ENCODE measurements at places on chromosomes 7 and 10.

DNA sequence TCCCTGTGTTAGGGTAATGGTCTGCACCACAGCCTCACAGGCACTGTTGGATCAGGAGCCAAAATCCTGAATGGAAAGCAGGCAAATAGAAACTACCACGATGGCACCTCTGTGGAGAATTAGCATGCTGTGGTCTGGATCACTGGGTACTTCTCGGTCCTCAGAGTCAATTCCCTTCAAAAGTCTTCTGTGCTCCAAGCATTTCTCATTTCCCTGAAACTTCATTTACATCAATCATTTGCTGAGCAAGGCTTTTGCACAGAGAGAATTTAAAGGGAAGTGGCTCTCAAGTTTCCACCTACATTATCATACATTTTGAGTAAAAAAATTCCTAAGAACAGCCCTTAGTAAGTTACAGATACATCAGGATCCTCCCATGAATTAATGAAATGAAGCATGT, 293.9 kb upstream of the NPSR1 start:
- DNase-seq: no peak

GRCh38 chr10:126302826-126303665, 85.2 kb downstream of the ADAM12 start:
- DNase-seq: no peak

GRCh38 chr10:78407009-78407711, 373.5 kb downstream of the RPS24 start:
- peak; percentile 12 for DNase-seq

DNA sequence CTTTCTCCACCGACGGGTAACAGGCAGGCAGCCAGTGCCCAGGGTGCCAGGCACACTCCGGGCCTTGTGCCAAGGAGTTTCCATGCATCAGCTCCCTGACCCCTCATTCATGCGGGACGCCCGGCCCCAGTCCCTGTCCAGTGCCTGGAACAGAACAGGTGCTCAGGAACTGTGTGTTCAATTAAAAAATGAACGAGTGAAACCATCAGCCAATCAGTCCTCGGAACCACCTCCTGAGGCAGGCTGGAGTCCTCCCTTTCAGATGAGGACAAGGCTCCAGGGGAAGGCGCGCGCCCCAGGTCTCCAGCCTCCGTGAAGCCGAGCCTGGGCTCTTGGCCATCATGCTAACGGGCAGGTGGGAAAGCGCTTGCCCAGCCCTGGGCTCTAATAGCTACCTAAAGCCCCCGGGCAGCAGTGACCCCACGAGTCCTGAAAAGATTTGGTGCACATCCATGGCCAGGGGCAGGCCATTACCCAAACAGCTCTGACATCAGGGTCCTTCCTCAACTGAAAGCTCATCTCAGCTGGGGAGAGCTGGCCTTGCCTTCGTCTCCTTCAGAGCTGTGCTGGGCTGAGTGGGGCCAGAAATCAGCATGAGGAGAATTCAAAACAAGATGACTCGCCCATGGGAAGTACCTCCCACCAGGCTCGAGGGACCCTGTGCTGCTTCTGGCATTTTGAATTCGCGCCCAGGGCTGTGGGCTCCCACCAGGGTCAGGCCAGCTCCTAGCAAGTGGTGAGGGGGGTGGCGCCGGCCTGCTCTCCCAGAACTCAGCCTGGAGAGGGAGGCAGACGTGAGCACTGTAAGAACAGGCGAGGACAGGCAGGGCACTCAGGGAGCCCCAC, 200.5 kb downstream of the MAD1L1 start:
- no peak for DNase-seq

GRCh38 chr7:54860003-54860775, 101.2 kb upstream of the SEC61G start:
- no peak for DNase-seq

DNA sequence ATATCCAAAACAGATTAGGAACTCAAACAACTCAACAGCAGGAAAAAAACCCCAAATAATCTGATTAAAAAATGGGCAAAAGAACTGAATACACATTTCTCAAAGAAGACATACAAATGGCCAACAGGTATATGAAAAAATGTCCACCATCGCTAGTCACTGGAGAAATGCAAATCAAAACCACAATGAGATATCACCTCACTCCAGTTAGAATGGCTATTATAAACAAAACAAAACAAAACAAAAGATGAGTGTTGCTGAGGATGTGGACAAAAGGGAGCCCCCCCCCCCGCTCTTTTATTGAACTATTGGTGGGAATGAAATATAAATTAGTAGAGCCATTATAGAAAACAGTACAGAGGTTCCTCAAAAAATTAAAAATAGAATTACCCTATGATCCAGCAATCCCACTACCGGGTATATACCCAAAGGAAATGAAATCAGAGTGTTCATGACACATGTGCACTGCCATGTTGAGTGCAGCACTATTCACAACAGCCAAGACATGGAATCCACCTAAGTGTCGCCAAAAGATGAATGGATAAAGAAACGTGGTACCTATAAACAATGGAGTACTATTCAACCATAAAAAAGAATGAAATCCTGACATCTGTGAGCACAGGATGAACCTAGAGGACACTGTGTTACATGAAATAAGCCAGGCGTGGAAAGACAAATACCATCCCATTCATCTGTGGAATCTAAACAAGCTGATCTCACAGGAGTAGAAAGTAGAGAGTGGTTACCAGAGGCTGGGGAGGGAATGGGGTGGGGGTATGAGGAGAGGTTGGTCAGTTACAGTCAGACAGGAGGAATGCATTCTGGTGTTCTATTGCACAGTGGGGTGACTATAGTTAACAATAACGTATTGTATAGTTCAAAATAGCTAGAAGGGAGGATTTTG, 78.1 kb upstream of the RHEB start:
- no peak for DNase-seq

DNA sequence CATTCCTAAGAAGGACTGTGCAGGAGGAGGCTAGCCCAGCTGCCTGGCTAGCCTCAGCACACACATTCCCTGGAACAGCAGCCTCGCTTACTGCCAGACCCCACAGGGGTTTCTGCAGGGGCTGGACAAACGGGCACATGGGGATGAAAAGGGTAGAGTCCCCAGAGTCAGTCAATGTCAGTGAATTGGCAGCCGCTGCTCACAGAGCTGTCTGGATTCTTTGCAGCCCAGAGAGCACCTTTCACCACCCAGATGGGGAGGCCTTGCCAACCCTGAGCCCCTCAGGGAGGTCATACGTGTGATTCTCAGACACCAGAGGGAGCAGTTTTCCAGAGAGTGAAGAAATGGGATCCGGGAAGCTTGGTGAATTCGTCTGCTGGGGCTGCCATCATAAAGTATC, 143.3 kb downstream of the KCNMA1 start:
- DNase-seq: no peak

DNA sequence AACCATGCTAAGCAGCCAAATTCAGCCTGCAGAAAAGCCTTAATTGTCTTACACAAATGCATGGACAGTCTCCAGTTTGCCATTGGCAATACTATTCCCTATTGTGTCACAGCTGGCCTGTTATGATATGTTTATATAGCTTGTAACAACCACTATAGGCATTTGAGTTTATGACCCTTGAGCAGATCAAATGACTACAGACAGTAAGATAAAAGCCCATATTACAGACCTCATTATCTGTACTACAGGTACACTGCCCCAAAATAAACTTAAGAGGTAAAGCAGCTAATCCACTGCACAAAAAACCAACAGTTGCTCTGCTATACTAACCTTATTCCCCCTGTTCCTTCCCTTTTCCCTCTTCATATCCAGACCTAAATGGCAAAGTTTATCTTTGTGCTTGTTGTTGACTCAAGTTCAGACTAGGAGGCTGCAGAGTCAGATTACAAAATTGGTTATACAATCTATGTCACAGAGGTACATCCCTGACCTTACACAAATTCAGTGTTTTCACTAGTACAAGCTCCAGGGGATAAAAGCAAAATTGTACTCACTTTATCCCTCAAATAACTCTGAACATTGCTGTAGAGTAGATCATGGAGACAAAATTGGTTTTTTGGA, 218.4 kb downstream of the GRM8 start:
- no peak for DNase-seq

- DNase-seq: no peak
These were observed 79.6 kb downstream of the INSIG1 start for GRCh38 chr7:155377071-155377837.

DNA sequence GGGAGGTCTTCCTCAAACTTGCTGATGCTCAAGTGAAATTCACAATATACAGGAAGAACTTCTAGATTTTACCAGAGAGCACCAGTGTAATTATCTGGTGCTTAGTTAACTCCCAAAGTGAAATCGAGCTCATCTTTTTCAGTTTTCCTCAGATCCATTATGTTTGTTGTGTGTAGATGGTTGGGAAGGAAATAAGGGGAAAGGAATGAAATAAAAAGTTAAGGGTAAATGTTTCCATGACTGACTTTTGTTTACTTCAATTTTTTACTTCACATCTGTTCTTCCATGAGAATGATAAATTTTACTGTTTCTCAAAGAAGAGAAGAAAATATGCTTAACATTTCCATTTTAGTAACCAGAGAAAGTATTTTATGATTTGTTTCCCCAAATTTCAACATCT, 21.3 kb downstream of the FAM107B start:
- no peak for DNase-seq

DNA sequence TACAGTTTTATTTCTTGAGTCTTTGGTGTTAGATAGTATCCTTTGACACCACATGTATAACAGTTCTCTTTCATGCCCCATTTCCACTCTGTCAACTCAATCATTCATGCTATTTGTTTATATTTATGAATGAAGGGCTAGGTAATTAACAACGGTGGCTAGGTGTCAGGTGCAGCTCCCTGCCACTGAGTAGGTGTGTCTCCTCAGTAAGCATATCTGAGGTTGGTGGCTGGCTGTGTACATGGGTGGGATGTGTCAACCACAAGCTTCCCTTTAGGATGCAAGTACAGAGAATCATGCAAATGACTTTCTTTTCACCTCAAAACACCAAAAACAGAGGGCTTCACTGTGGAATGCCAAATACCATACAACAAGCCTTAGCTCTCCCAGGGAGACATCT, 83.4 kb downstream of the ZNF365 start:
- no peak for DNase-seq

- DNase-seq: no peak
These were observed 71.0 kb downstream of the NRP1 start for GRCh38 chr10:33263453-33263852.

GRCh38 chr10:126384269-126384873, 3.9 kb downstream of the ADAM12 start:
- no peak for DNase-seq

DNA sequence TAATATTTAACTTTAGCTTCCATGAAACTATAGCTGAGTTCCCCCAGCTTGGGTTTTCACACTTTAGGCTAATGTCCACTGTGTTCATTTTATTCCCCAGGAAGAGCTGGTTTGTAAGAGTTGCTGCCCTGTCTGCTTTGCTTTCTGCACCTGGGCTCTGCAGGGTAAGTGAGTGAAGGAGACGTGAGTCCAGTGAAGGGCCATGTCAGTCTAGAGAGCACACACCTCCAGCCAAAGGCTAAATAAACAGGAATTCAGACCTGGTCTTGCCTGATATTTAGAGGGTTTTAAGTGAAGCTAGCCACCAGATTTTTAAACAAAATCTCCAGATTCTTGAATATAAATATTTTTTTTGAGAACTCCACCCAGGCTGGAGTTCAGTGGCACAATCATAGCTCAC, 24.5 kb upstream of the FZD1 start:
- no peak for DNase-seq

- peak; percentile 27 for DNase-seq
These were observed 3.1 kb downstream of the PCOLCE start for GRCh38 chr7:100604976-100605911.

GRCh38 chr10:87658858-87659555, 671 bp upstream of the PAPSS2 start:
- DNase-seq: no peak

DNA sequence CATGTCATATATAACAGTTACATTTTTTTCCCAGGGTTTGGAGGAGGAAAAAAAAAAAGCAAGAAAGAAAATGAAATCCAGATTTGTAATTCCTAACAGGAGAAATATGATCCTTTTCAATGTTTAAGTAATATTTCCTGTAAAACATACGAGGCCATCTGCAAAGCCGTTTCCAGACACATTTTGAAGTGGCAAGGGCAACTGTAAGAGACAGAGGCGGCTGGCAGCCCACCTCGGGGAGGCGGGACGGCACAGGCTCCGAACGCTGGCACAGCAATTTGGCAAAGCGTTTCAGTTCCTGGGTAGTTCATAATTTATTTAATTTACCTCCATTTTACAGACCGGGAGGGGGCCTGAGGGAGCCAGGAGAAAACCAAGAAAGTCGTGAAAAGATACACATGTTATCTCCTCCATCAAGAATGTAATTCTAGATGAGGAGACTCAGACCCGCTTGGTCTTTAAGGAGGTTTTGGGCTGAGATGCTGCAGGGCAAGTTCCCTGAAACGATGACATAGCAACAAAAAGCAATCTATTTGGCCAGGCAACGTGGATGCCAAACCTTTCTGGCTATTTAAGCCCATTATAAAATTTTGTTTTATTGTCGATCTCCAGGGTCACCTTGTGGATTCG, 448.5 kb upstream of the MKI67 start:
- DNase-seq: no peak

- no peak for DNase-seq
These were observed 2.4 kb downstream of the RASGEF1A start for GRCh38 chr10:43264344-43264964.

GRCh38 chr10:43814663-43815062, 166.0 kb upstream of the ZNF32 start:
- DNase-seq: no peak

DNA sequence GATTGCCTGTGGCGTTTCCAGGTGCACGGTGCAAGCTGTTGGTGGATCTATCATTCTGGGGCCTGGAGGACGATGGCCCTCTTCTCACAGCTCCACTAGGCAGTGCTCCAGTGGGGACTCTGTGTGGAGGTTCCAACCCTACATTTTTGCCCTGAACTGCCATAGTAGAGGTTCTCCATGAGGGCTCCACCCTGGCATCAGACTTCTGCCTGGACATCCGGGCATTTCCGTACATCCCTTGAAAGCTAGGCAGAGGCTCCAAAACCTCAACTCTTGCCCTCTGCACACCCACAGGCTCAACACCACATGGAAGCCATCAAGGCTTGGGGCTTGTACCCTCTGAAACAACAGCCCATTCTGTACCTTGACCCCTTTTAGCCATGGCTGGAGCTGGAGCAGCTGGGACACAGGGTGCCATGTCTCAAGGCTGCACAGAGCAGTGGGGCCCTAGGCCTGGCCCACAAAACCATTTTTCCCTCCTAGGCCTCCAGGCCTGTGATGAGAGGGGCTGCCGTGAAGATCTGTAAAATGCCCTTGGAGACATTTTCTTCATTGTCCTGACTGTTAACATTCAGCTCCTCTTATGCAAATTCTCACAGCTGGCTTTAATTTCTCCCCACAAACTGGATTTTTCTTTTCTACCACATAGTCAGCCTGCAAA, 10.0 kb upstream of the FGL2 start:
- no peak for DNase-seq

GRCh38 chr10:22301193-22301592, 15.0 kb upstream of the COMMD3 start:
- no peak for DNase-seq

DNA sequence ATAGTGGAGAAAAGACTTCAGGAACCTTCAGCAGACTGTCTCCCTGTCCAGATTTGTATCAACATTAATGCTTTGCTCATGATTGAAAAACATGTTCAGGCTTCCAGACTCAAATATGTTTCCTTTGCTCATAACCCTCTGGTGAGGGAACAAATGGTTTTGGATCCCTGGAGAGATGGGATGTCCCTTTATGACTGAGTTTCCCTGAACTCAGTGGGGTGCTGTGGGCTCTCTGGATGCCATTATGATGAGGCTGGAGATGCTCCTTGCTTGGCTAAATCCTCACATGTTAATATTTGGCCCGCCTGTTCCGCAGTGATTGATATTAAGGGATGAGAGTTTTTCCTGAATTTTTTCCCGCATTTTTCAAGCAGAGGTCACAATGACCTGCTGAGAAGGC, 749.4 kb downstream of the SUGCT start:
- no peak for DNase-seq

GRCh38 chr10:33333260-33334101, 986 bp downstream of the NRP1 start:
- DNase-seq: peak; percentile 13
